ENCODE measurements at places on chromosomes 1 and 21. TPM values are rescaled to one million over a fixed set of nuclear protein-coding genes. Genes with fewer than 3 reads are reported as not detected.

DNA sequence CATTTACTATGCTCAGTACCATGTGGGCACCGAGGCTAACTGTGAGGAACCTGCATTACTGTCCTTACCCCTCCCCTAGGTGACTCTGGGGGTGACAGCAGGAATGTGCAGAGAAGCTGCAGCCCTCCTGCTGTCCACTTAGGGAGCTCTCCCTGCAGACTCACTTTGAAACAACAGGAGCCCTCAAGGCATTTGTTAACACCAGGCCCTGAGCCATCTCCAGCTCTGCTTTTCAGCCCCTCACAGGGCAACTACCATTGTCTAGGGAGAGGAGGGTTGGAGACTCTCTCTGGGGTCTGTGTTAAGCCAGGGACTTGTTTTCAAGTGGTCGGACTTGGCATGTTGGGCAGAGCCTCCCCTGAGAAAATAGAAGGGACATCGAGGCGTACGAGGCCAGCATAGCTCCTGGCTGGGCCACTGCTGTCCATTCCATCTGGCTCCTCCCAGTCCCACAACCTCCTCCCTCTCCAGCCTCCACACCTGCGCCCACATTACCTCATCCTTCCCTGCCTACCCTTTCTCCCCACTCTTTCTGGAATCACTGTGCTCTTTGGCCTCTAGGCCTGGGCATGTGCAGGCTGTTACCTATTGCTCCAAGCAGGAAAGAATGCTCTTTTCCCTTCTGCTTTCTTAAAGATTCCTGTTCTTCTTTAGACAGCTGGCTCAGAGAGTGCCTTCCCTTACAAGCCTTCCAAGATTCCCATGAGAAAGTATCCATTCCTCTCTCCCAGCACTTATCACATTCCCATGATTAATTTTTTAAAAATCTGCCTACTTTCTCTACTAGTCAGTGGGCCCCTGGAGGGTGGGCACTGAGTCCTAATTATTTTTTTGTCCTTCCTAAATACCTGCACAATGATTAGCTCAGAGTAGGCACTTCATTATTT is 102.7 kb upstream of the GCLM start:
- H3K4me1 ChIP-seq = no peaks in the 10 kb centered on the region
- no peak for DNase-seq
- H3K27me3 ChIP-seq = no peaks in the 10 kb centered on the region
- no peaks in the 10 kb centered on the region for H3K36me3 ChIP-seq

DNA sequence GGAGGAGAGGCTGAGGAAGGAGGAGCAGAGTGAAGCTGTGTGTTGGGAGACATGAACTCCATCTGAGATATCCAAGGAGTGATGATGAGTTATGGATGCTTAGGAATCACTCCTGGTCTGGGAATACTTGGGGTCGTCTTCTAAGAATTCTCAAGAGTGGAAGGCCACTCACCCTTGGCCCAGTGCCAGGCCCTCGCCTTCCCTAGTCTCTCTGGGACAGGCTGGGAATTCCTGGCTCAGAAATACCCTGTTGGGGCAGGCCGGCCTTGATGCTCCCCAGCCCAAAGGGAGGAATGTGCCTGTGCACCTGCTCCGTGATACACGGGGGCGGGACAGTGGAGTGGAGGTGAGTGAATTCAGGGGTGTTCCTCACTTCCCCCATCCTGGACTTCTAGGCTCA is 12.6 kb upstream of the LMNA start:
- H3K4me1 ChIP-seq = peaks cover 67% of the 10 kb centered on the region
- no peak overlapping the region for H3K27ac ChIP-seq

GRCh38 chr1:166283600-166283999 is 116.8 kb upstream of the FAM78B start:
- no peaks in the 10 kb centered on the region for H3K4me1 ChIP-seq
- no peak overlapping the region for H3K27ac ChIP-seq
- no peaks in the 10 kb centered on the region for H3K36me3 ChIP-seq

GRCh38 chr21:39332175-39332574 is 16.7 kb downstream of the HMGN1 start:
- H3K4me1 ChIP-seq = no peaks in the 10 kb centered on the region
- no peak overlapping the region for H3K4me3 ChIP-seq
- H3K36me3 ChIP-seq = no peaks in the 10 kb centered on the region
- H3K27me3 ChIP-seq = no peaks in the 10 kb centered on the region

DNA sequence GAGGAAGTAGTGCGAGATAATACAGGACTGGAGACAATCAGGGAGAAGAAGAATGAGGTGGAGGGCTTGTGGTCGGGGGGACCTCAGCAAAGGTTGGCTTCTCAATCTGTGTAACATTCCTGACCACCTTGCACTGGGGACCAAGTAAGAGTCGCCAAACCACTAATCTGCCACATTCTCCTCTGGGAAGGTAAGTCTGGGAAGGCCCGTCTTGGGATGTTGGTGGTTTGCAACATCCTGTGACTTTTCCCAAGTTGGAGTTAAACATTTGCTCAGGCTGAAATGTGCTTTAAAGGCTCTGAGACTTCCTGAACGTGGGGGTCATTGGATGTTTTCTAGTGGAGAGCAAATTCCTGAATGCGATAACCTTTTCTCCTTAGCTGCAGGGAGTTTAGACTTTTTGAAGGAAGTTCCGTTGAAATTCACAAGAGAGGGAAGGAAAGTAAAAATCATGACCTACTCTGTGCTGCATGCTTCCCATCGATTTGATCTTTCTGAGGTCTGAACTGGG is 325.9 kb downstream of the RPS6KC1 start:
- no peaks in the 10 kb centered on the region for H3K36me3 ChIP-seq
- no peaks in the 10 kb centered on the region for H3K4me1 ChIP-seq

DNA sequence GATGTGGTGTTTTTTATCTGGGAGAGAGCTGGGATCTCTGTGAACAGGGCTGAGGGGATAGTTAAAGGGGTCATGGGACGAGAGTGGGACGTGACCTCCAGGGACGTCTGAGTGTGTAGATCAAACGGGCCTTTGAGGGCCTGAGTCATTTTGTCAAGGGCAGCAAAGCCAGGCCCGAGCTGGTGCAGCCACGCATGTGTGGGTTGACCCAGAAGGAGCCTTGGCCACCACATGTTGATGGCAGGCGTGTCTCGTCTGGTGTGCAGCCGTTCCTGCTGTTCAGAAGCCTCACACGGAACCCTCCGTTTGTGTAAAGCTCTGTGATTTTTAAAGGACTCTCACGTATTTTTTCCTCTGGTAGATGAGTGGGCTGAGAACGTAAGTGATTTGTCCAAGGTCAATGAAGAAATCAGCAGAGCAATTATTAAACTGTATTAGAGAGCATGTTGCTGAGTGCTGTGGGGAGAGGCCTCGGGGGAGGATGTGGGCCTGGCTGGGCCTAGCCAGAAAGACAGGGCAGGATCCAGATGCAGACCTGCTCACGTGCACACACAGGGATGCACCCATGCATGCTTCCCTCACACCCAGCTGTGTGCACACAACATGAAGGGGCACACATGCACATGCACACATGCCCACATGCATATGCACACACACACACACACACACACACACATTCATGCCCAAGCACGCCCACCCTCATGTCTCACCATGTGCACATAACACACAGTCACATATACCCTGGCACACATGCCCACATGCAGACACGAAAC is 89.8 kb downstream of the AJAP1 start:
- no peaks in the 10 kb centered on the region for H3K36me3 ChIP-seq
- H3K27me3 ChIP-seq = peaks cover 12% of the 10 kb centered on the region
- H3K4me1 ChIP-seq = no peaks in the 10 kb centered on the region
- H3K27ac ChIP-seq = no peak overlapping the region
- DNase-seq = no peak

DNA sequence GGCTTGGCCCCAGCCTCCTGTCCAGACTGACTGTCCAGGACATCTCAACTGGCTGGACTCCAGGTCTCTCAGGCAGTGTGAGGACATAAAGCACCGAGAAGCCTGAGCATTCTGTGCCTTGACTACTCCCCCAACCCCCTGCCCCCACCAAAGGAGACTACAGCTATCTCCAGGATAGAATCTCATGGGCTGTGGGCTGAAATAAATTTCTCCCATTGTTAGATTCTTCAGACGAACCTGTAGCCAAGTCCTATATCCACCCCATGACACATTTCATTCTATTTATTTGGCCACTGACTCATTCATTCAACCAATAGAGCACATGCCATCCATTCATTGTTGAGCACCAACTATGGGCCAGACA is 11.4 kb downstream of the VWA5B1 start:
- DNase-seq = peak; percentile 75
- no peak overlapping the region for H3K4me3 ChIP-seq
- H3K27me3 ChIP-seq = no peaks in the 10 kb centered on the region
- H3K36me3 ChIP-seq = no peaks in the 10 kb centered on the region
- H3K4me1 ChIP-seq = peaks cover 13% of the 10 kb centered on the region
- peak overlapping the region; percentile 35 for H3K27ac ChIP-seq

DNA sequence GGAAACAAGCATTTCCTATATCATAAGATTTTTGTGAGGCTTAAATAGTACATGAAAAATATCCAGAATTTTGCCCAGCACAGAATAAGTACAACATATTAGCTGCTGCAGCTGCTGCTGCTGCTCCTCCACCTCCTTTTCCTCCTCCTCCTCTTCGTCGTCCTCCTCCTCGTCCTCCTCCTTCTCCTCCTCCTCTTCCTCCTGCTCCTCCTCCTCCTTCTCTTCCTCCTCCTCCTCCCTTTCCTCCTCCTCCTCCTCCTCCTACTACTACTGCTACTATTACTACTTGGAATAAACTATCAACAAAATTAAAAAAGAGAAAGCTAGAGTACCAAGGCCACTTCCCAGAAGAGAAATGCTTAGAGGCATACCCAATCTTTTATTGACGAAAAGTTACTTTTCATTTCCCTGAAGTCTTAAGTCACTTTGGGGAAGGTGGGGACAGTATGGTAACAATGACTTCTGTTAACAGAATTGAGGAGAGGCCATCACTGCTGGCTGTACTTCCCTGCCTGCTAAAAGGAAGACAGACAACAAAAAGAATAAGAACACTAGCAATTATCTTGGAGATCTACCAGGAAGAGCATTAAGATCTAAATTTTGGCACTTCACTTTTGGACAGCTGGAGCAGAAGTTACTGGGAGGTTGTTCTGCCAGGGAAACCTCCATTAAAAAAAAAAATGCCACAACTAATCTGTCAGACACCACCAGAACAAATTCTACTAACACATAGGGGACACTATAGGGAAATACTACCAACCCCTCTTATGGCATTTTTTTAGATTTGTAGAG is 7.1 kb downstream of the DENND1B start:
- no peaks in the 10 kb centered on the region for H3K36me3 ChIP-seq
- no peak for DNase-seq
- no peak overlapping the region for H3K4me3 ChIP-seq

DNA sequence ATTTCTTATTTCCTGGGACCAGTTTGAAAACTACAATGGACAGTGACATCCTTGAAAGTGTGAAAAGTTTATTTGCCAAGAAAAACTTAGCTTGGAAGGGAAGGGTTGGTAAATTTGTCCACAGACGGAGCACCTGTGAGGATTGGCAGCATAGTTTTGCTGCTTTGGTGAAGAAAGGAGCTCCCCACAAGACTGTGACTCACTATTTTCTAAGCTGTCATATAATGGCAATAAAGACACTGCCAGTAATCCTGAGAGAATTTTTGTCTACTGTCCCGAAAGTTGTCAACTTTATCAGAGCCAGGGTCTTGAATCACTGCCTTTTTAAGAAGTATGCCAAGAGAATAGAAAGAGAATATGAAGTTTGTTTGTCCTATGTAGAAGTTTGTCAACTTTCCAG is 230.8 kb downstream of the NEGR1 start:
- peak; percentile 49 for DNase-seq
- no peaks in the 10 kb centered on the region for H3K4me1 ChIP-seq
- H3K36me3 ChIP-seq = no peaks in the 10 kb centered on the region
- H3K27ac ChIP-seq = no peak overlapping the region

GRCh38 chr1:211133393-211133835 is 534 bp downstream of the KCNH1 start:
- H3K27ac ChIP-seq = no peak overlapping the region
- no peak for DNase-seq
- 0 out of 2 replicates have a peak, but pooled peaks cover 4% of the 10 kb centered on the region for H3K4me1 ChIP-seq
- H3K4me3 ChIP-seq = peak overlapping the region; percentile 52
- peaks cover 78% of the 10 kb centered on the region for H3K27me3 ChIP-seq

- peaks cover 10% of the 10 kb centered on the region for H3K4me1 ChIP-seq
- peak; percentile 60 for DNase-seq
- no peak overlapping the region for H3K4me3 ChIP-seq
- H3K27me3 ChIP-seq = no peaks in the 10 kb centered on the region
Measured at GRCh38 chr1:205072881-205073280, 11.4 kb downstream of the TMEM81 start.

- H3K4me1 ChIP-seq = no peaks in the 10 kb centered on the region
- no peaks in the 10 kb centered on the region for H3K36me3 ChIP-seq
- DNase-seq = no peak
- H3K27ac ChIP-seq = no peak overlapping the region
- no peaks in the 10 kb centered on the region for H3K27me3 ChIP-seq
- no peak overlapping the region for H3K4me3 ChIP-seq
Measured at GRCh38 chr1:115286431-115287205, 51.4 kb downstream of the NGF start.

DNA sequence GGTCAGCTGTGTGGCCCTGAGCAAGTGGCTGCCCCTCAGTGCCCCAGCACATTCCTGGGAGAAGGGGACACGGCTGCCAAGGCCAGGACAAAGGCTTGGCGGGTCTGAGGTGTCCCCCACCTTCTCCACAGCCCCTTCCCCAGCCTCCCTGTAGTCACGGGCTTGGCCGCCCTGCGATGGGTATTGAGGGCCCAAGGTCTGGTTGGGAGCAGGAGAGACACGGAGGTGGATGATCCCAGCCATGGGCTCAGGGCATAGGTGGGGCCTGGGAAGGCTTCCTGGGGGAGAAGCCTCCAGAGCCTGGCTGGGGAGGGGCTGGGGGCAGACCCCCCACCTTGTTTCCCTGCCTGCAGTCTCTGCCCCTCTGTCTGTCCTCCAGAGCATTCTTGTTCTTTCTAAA is 27.0 kb downstream of the TTC39A start:
- no peak overlapping the region for H3K4me3 ChIP-seq
- H3K4me1 ChIP-seq = no peaks in the 10 kb centered on the region
- H3K27me3 ChIP-seq = no peaks in the 10 kb centered on the region
- no peaks in the 10 kb centered on the region for H3K36me3 ChIP-seq
- no peak for DNase-seq
- H3K27ac ChIP-seq = no peak overlapping the region

GRCh38 chr1:225617479-225617878 is 35.4 kb downstream of the ENAH start:
- H3K36me3 ChIP-seq = no peaks in the 10 kb centered on the region
- peak; percentile 49 for DNase-seq
- peaks cover 18% of the 10 kb centered on the region for H3K4me1 ChIP-seq
- H3K27ac ChIP-seq = peak overlapping the region; percentile 10
- H3K4me3 ChIP-seq = no peak overlapping the region

The OR2L3 gene
- not detected for total RNA-seq

The S100A7 gene
- total RNA-seq = not detected

The PINK1 gene
- total RNA-seq = 129 TPM

The ETNK2 gene
- 24.5 TPM for total RNA-seq

The DNM3 gene
- total RNA-seq = 0.98 TPM

The VHLL gene
- 1.1 TPM for total RNA-seq

The C1orf226 gene
- 2.6 TPM for total RNA-seq

The PCP4L1 gene
- total RNA-seq = not detected

The OR2T35 gene
- total RNA-seq = not detected

The HFM1 gene
- total RNA-seq = not detected

The ABCA4 gene
- 0.29 TPM for total RNA-seq

The KPRP gene
- total RNA-seq = not detected

The FYB2 gene
- not detected for total RNA-seq
